ENCODE measurements at places on chromosomes 6 and 20.
A peak's percentile ranks its signal among the peaks of the same experiment; 100 is the strongest.

DNA sequence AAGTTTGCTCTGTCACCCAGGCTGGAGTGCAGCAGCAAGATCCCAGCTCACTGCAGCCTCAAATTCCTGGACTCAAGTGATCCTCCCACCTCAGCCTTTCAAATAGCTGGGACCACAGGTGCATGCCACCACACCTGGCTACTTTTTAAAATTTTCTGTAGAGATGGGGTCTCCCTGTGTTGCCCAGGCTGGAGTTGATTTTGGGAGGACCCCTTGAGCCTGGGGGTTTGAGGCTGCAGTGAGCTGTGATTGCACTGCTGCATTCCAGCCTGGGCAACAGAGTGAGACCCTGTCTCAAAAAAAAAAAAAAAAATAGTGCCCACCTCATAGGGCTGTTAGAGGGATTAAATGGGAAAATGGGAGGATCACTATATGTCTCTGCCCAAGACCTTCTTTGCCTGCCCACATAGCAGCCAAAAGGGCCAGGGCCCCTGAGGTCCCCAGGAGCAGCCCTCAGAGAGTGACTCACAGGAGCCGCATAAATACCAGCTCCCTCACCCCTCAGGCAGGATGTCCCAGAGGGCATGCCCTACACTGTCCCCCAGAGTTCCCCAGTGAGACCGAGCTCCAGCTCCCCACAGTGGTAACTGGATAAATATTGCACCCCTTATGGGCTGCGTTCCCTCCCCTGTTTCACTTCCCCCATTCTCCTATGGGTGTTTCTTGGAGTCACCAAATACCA lies 11.7 kb upstream of the MDGA1 start:
- DNase-seq: no peak

- no peak for DNase-seq
These were observed 116.1 kb downstream of the RIMS1 start for GRCh38 chr6:72002415-72002814.

DNA sequence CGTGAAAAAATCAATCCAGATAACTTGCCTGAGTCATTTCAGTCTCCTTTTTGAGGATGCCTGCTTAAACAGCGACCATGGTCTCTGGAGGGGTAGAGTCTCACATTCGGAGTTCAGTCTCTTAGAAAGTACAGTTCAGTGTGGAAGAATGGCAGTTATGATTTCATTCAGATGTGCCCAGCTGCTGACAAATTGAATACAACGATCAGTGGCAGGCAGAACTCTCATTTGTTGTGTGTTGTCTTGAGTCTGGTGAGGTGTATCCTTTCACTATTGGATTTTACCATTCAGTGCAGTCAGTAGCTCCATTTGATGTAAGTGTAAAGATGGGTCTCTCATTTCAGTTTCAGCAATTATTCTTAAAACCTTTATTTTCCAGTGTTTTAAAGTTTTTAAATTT lies 639 bp upstream of the TULP4 start:
- DNase-seq: no peak

DNA sequence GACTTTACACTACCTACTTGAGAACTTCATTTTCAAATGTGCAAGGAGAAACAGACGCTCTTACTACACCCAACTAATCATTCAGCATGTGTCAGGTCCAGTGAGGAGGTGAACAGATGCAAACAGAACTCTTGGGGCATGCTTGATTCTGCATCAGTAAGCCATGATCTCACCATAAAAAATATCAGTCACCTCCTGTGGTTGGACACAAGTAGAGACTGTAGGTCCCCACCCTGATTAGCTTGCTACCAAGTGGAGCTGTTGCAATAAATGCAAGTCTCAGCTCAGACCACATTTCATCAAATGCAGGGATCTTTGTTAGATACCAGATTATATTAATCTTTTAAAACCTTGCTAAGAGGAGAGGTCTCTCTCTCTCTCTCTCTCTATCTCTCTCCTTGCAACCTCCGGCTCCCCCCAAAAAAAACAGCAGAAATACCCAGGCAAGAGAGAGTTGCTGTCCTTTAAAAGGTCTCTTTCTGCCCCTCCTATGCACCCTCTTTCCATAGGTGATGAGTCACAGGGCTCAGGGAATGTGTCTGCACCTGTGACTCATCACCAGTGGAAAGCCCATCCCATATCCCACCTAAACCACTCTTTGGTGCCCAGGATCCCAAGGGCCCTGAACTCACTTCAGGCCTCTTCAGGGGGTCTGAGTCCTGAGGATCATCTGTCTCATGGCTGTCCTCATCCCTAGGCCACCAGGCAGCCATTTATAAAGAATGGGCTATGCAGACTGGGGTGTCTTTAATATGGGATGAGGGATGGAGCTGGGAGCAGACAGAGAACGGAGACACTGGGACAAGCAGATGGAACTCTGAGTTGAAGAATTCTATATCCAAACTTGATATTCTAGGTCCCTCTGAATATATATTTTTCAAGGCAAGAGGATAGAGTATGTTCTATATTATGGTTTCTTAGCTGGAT lies 154.5 kb downstream of the QRSL1 start:
- DNase-seq: peak; percentile 61

DNA sequence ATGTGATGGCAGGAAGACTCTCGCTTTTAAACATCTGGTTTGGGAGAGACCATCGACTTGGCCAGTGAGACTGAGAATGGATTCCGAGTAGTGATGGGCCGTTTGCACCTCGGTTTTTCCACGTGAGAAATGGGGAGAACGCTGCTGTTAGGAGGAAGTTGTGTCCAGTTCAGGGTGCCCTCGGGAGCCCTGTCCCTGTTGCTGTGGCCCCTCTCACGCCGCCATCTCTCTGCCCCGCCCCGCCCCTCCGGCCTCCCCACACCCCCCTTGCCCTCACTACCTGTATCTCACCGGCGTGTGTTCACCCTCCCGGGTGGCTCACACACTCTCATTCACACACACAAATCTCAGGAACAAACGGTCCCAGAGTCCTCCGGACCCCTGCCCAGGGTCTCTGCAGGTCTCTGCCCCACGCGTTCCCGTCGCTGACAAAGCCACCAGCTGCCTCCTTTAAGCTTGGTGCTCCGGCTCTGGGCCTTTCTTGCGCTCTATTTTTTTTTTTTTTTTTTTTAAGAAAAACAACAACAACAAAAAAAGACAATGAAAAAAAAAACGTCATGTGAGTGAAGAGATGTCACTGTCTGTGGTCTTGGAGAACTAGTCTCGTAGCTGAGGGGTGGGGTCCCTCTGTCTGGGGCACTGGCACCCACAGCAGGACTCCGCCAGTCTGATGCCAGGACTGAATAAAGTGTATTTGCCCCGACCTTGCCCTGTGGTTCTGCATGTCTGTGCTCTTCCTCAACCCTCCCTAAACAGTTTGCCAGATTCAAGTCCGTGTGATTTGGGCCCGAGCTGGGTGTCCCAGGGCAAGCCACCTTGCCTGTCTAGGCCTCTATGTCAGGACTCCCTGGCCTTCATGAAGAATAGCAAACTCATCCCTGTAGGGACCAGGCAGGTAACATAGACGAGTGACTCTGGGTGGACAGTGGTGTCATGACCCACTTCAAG lies 2.9 kb downstream of the SOX12 start:
- DNase-seq: no peak

DNA sequence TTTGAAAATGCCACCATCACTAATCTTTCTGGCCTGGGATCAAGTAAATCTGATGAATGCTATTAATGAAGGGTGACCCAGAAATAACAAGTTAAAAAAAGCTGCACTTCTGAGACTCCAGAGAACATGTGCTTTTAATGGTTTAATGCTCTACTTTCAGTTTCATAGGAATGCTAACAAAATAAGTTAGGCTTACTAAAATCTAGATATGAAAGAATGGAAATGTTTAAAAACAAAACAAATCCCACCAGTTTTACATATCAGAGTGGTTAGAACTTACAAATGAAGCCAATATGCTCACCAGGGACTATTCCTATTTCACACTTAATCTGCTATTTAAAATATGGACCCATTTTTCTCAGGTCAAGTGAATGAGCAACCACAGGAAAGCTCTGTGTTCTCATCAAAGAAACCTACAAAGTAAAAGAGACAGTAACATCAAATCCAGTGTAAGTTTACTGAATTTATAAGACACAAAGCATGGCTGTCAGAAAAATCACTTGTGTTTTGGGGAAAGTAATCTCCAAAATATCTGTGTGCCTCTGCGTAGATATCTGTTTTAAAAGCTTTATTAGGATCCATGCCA lies 40.3 kb downstream of the FYN start:
- DNase-seq: no peak

DNA sequence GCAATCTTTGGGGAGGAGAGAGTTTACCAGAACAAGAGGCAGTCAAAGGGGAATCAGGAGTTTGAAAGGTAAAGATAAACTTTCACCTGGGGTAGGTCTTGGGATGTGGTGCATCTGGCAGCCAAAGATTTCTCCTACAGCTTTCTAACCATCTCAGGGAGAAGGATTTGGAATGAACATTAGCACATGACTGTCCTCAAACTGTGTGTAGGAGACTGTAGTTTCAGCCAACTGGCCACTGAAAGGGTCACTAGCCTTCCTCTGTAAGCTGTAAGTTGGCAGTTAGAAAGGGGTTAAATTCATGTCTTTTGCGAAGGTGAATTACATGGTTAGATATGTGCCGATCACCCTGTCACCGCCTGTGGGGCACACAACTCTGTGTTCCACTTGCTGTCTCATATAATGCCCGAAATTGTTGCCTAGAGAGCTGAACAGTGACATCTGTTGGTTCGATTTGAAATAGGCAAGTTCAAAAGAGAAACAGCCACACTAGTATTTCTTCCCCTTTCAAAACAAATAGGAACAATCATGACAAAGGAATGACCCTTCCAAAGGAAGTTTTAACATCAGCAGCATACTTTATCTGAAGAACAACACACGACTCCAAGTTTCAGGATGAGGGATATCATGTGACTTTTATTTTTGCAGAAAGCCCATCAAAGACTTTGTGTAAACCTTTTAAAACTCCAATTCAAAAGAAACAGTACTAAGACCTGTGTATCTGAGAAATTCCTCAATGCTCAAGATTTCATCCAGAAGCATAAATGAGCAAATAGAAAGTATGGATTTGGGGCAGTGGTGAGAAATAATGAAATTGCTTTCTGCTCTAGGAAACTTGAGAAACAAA lies 1.1 kb upstream of the OPN5 start:
- DNase-seq: peak; percentile 77

DNA sequence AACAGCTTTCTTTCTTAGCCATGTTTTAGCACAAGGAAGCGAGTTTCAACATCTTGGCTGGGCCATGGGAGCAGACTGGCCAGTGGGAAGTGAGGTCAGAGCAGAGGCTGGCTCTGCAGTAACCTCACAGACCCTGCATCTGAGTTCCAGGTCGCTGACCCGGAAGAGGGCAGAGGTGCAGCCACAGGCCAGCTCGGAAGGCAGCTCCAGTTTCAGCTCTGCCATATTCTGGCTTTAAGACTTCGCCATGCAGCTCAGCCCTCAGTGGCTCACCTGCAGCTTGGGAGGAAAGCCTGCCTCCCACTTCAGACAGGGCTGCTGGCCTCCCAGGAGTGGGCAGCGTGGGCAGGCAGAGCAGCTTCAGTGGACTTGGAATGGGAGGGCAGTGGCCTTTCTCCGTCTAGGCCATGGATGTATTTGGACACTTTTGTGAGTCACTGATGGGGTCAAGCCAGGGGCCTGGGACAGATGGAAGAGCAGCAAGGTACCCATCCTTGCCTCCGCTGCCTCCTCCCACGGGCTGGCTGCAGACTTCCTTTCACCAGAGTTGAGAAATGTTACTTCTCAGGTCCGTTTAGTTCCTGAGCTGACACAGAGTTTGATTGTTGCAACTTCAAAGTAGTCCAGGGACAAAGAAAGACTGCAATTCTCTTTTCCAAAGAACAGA lies 18.5 kb downstream of the CST8 start:
- DNase-seq: no peak

DNA sequence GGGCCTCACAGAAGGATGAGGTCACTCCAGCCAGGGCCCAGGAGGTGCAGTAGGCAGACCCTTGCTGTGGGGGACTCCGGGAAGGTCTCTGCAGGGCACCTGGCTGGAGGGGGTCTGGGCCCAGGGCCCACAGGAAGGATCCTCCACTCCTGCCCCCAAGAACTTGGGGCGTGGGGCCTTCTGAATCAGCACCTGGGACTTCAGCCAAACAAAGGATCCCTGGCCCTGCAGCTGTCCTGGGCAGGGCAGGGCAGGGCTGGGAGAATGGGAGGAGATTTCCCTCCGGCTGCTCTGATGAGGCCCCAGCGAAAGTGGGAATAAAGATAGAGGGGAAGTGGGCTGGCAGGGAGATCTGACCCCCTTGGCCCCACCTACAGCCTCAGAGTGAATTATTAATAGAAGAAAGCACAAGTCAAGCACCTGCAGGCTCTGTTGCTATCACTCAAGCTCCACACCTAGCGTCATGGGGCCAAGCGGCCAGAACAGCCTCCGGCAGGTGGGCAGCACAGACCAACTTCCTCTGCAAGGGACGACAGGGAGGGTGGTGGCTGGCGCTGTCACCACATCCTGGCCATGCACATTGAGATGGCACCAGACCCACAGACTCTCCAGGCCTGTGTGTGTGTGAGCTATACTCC lies 61.6 kb upstream of the MRPS10 start:
- DNase-seq: peak; percentile 82

DNA sequence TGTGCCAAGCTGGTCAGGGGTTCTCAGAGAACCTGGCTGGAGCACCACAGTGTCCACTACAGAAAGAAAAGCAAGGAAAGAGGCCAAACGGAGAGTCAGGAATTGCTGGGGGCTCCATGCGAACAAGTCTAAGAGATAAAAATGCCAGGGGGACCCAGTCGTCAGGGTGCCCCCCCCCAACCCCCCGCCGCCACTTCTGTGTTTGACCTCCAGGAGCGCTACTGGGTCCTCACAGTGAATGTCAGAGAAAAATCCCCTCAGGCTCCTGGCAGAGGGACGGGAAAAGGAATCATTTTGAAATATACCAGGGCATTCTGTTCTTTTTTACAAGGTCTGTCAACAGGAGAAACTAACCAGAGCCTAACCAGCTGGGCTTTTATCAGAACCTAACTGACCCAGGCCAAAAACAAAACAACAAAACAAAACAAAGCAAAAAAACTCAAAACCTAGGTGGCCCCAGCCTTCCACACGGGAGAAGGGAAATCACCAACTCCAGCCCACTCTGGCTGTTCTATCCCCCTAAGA lies 17.9 kb upstream of the NELFCD start:
- DNase-seq: no peak

- DNase-seq: no peak
These were observed 3.3 kb upstream of the PXDC1 start for GRCh38 chr6:3754776-3755175.

GRCh38 chr20:61436283-61436666 lies 184.2 kb downstream of the CDH4 start:
- no peak for DNase-seq

- DNase-seq: no peak
These were observed 5.4 kb downstream of the EYA2 start for GRCh38 chr20:46900086-46900485.

DNA sequence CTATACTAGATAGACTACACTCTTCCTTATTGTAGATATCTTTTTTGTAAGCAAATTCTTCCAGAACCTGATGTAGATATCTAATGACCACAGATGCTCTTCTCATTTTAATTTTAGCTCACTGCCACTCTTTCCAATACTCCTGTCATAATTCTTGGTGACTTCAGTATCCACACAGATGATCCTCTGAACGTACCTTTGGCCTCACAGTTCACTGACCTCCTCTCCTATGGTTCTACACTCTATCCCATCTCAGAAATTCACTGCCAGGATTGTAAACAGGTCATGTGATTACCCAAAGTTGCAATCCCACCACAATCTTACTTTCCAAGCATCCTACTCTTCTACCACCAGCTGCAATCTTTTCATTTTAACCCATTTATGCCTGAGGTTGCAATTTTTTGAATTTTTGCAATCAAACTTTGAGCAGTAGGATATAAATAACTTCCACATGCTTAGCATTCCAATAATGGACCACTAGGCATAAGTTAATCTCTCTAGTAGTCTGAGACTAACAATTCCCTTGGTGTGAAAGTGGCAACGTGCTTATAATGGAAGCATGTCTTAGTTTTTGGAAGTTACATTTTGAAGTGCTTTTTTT lies 31.2 kb downstream of the ESF1 start:
- no peak for DNase-seq
